ENCODE measurements at places on chromosomes 6 and 20.

- DNase-seq = no peak
These were observed 421.6 kb downstream of the BCKDHB start for GRCh38 chr6:80528115-80528514.

DNA sequence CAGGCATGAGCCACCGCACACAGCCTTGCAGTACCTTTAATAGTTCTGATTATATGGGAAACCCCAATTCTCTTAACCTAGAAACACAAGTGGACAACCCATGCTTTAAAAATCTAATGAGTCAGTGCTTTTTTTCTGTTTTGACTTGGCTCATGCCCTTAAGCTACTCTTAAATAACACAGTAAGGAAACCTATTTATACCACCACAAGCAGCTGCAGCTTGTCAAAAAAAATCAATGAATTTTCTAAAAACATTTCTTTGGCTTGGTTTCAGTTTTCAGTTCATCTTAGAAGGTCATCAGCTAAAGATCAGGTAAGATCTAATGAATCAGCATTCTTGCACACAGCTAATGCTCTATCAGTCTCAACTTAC is 124.1 kb upstream of the DST start:
- no peak for DNase-seq

- DNase-seq = no peak
These were observed 156.2 kb downstream of the QKI start for GRCh38 chr6:163570579-163571231.

DNA sequence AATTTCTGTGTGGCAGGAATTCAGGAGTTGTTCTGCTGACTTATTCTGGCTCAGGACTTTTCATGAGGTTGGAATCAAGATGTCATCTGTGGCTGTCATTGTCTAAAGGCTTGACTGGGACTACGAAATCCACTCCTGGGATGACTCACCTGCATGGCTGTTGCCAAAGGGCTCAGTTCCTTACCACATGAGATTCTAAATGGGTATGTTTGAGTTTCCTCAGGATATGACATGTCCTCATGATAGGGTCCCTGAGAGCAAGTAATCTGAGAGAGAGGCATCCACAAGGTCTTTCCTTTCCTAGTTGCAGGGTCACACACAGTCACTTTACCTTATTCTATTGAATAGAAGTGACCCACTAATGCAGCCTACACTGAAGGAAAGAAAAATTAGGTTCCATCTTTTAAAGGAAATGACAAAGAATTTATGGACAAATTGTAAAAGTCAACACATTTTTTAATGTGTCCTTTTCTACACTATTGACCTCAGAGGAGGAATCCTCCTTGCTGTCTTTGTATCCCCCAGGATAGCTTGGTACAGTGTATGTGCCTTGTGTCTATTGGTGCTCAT is 1025.0 kb upstream of the GJE1 start:
- DNase-seq = no peak

GRCh38 chr20:532530-532929 is 11.1 kb downstream of the CSNK2A1 start:
- DNase-seq = no peak

- DNase-seq = no peak
These were observed 100.1 kb upstream of the BHLHE23 start for GRCh38 chr20:63106765-63107448.
